ENCODE measurements at places on chromosomes 12 and 14. TPM values are rescaled to one million over a fixed set of nuclear protein-coding genes. Genes with fewer than 3 reads are reported as not detected.

TEX52 gene
- not detected for total RNA-seq

PLA2G1B gene
- total RNA-seq: not detected

DNA sequence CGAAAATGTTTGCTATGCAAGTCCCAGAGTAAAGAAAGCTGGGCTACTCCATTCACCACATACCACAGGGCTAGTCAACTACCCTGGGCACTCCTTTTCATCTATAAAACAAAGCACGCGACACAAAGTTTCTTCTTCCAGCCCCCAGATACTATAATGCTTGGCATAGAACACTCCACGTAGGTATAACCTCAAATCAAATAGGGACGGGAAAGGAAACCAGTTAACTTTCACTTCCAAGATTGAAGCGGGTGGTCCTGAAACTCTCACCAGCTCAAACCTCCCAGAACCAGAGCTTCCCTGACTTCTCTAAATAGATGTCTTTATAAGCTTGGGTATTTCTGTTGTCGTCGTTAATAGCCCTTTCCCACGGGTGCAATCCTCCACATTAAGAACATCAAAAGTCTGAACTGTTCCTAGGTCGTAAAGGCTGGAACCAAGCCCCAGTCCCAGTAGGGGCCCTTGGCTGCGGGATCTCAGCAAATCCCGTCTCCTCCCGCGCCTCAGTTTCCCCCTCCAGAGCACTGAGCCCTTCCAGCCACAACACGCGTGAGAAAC is 647 bp downstream of the LGMN start:
- no peak for DNase-seq

DNA sequence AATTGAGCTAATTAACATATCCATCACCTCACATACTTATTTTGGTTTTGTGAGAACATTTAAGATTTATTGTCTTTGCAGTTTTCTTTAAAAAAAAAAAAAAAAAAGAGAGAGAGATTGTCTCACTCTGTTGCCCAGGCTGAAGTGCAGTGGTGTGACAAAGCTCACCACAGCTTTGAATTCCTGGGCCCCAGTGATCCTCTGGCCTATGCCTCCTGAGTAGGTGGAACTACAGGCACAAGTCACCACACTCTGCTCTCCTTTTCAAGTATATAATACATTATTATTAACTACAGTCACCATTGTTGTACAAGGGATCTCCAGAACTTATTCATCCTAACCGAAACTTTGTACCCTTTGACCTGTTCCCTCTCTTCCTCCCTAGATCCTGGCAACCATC is 64.0 kb downstream of the NUMB start:
- no peak for DNase-seq

DNA sequence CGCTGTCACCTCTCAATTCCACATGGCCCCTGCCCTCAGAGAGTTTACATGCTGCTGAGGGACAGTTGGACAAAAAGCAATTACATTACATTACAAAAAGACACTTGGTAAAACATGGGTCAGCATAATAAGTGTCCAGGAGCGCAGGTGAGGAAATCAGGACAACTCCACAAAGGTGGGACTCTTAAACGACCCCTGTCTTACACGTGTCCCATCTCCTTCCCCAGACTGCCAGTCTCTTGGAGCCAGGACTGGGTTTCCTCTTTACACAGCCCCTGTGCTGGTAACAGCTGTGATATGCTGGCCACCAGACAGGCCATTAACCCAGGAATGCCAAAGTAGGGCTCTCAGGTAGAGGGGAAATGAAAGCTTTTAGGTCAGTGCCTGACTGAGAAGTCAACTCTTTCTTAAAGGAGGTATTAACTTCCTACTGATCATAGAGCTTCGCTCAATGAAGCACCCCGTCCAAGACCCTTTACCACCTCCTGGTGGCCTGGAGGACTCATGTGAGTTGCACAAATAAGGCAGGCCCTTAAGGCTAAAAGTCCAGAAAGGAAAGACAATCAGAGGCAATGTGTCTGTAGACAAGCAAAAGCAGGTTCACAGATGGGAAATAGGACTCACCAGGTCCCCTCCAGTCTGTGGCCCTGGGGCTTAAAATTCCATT is 55.5 kb downstream of the ANO2 start:
- DNase-seq: no peak
